ENCODE measurements at places on chromosomes 12 and 14.

GRCh38 chr12:126493366-126494108 lies 1428.3 kb downstream of the AACS start:
- no peak for DNase-seq

DNA sequence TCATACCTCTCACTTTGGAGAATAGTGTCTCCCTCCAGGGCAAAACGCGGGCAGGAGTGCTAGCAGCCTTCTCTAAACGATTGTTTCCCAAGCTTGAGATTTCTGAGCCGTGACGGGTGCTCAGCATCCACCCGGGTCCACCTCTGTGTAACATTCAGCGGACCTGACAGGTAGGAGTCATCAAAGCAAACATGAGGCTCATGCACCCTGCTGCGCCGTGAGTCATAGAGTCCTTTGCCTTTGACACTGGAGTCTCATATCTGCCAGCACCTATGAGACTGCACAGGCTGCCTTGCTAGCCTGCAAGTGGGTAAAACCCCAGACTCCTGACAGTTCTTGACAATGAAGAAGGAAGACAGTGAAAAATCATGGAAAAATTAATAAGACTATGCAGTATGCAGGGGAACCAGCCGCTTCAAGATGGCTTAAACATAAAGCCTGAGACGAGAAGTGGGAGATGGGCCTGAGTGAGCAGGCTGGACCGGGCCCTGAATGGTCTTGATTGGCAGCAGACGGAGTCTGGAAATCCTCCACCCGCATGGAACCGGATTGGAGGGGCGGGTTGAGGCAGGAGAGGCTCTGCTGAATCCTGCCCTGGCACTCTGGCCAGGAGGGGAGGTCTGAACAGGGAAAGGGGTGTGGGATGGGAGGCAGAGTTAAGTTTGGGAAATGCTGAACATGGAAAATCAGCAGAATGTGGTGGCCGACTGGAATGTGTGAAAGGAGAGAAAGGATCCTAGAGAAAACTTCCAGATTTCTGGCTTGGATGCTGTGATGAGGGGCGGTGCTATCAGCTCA lies 54.2 kb downstream of the LGMN start:
- no peak for DNase-seq

DNA sequence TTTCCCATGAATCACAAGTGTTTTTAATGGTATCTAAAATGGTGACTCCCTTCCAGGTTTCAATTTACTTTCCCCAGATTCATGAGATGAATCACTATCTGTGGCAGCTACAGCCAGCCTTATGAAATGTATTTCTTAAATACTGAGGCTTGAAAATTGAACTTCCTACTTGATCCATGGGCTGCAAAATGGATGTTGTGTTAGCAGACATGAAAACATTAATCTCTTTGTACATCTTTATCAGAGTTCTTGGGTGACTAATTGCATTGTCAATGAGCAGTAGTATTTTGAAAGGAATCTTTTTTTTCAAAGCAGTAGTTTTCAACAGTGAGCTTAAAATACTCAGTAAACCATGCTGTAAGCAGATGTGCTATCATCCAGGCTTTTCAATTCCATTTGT lies 250.8 kb downstream of the SLC6A15 start:
- DNase-seq: peak; percentile 37

DNA sequence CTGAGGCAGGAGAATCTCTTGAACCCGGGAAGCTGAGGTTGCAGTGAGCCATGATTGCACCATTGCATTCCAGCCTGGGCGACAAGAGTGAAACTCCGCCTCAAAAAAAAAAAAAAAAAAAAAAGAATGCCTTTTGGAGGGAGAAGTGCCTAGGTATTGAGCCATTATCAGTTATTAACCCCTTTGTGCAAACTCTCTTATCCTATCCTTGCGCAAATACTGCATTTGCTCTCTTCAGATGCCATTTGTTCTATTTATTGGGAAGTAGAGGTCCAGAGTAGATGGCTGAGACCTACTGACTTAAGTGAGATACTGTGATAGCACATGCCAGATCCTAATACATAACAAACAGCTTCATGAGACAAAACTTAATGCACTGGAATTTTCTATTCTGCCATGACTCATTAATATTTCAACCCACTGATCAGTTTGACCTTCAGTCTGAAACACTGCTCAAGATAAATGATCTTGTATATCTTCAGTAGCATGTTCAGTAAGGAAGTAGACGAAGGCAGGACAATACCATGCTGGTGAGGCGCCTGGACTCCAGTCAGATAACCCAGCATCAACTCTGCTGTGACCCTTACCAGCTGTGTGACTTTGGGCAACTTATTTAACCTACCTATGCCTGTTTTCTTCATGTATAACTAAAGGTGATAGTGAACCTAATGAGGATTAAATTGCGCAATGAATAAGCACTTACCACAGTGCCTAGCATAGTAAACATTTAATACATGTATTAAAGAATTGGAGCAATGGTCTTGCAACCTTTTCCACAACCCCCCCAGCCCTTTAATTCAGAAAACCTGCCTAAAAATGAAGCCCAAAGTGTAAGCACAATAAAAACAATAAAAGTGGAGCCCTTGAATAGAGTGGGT lies 5.7 kb upstream of the DNAAF2 start:
- no peak for DNase-seq

DNA sequence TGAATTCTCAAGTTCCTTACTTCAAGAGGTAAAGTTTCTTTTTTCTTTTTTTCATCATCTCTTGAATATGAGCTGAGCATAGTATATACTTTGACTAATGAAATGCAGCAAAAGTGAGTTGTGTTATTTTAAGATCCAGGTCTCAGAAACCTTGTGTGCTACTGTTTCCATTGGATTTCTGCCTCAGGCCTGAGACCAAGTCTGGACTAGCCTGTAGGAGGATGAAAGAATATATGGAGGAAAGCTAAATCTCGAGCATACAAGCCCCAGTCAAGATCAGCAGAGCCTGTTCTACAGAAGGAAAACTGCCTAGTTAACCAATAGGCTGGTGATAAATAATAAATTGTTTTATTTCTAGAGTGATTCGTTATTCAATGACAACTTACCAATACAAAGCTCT lies 652.5 kb downstream of the C12orf50 start:
- no peak for DNase-seq

- no peak for DNase-seq
Observed at GRCh38 chr14:56270921-56271320, 152.7 kb downstream of the PELI2 start.

DNA sequence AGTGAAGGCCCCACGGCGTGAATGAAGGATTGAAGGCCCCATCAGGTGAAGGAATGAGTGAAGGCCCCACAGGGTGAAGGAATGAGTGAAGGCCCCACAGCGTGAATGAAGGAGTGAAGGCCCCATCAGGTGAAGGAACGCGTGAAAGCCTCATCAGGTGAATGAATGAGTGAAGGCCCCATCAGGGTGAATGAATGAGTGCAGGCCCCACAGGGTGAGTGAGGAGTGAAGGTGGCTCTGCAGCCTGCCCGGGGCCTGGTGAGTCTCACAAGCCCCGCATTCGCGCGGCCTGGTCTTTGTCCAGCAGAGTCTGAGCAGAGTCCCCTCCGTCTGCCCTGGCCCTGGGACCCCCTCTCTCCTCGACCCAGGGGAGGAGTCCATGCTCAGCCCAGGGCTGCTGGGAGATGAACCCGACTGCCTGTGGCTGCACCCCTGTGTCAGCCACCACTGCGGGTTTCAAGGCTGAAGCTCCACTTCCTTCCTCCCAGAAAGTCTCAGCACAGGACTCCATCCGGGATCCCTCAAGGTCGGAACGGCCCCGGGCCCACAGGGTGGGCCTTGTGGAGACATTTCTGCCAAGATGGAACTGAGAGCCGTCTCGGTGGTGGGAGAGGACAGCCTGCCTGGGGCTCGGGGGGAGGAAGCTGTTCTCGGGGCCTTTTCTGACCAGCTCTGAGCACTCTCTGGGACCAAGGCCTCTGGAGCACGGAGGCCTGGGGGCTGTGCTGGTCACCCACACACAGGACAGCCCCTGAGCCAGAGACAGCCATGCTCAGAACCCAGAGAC lies 37.4 kb upstream of the TMEM179 start:
- DNase-seq: no peak

DNA sequence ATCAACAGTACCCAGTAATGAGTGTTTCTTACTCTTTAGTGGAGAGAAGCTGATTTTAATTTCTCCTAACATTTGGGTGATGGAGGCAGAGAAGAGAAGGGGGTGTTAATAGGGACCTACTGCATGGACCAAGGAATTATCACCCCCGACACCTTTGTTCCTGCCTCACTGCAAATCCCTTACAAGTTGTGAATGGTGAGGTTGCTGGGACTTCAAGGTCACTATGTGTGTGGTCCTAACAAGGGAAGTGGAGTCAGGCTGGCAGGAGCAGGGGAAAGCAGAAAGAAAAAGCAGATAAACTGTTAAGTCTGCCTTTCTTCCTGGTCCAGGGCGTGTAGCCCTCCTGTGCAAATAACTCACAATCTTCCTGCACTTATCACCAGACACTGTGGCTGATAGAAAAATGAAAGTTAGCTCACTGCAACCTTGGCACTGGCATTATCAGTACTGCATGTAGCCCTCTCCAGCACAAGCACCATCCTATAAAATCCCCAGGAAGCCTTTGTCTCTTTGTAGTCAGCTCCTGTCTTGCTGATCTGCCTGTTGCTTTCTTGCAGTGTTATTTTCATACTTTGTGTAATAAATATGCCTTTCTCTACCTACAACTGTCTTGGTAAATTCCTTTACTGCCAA lies 112.3 kb upstream of the DNM1L start:
- no peak for DNase-seq

DNA sequence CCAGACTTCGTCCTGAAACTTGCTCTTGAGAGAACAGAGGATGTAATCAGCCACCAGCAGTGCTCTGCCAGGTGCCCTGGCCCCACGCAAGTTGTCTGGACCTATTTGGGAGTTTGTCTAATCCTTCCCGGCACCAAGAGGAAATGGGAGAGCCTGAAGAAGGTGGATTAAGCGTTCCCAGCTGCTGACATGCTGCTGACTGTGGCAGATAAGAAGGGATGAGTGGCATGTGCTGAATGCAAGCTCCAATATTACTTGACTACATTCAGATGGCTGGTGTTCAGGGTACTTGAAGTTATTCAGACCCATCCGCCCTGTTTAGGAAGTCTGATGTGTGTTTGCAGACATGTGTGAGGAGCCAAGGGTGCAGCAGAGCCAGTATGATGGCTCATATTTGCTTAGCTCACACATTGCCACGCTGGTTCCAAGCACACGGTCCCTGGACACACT lies 440.6 kb upstream of the CCDC196 start:
- no peak for DNase-seq

DNA sequence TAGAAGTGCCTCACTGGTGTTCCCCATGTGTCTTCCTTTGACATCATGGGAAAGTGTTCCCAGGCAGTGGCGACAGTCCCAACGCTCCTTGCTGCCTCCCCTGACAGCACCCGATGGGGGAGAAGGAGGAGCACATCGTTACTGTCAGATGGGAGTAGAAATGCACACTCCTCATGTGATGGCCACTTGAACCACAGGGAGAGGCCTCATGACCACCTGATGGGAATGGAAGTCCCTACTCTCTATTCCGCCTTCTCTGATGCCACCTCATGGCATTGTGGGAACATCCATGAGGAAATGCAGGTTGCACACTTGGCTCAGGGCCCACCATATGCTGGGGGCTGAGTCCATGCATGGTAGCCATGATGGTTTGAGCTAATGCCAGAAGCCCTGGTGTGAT lies 14.3 kb upstream of the CORO1C start:
- no peak for DNase-seq

DNA sequence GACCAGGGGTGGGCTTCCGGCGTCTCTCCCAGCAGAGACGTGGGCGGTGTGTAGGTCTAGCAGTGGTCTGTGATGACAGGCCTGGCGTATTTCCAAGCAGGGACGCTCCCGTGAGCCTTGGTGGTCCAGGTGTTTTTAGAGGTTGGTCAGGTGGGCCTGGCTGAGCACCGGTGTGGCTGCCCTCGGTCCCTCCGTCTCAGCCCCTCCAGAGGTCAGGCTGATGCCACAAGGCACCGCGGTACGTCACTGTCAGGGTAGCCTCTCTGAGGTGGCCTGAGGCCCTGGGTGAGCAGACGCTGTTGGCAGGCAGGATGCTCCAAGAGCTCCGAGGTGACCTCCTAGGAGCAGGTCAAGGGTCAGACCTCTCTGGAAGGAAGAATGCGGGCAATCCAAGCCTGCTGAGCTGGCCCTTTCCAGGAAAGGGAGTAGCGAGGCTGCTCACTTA lies 13.6 kb downstream of the MTA1 start:
- no peak for DNase-seq

- DNase-seq: no peak
Observed at GRCh38 chr12:121857322-121858246, 1.1 kb downstream of the HPD start.

GRCh38 chr14:51079489-51079888 lies 15.4 kb downstream of the TRIM9 start:
- DNase-seq: no peak

GRCh38 chr12:16681196-16681595 lies 75.2 kb upstream of the LMO3 start:
- DNase-seq: no peak

GRCh38 chr12:82474181-82474797 lies 116.0 kb downstream of the METTL25 start:
- no peak for DNase-seq

DNA sequence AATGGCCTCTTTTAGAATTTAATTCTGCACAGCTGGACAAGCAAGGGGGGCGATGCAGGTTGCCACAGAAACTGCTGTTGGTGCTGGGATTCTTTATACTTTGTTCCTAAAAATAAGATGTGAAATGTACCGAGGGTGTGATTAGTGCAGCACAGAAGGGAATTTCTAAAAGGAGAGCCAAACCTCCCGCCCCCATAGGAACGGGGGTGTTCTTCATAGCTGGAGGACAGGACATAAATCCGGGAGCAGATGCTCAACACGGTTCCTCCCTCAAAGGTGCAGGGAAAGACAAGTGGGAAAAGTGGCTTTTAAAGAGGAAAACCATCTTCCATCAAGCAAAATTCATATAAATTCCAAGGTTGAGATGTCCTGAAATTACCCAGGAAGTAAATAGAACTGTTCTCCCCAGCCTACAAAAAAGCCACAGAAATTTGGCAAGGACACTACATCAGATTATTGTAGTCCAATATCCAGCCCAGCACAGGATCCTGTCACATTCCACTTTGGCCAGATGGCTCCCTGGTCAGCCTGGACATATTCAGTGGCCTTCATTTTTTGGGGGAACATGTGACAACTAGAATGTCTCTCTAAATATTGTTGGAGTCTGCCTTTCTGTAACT lies 51.4 kb upstream of the TMX1 start:
- peak; percentile 13 for DNase-seq

Data from GM04504 (cell line).